Mesendoderm (in vitro differentiated cells): ENCODE measurements at places on chromosomes 3 and 15.

- DNase-seq, result peak; percentile 37
Observed at GRCh38 chr3:193391902-193392301, 13.3 kb upstream of the ATP13A5 start.

- DNase-seq, result no peak
Observed at GRCh38 chr3:149647285-149647684, 10.5 kb downstream of the WWTR1 start.

- peak; percentile 61 for DNase-seq
Observed at GRCh38 chr3:40719660-40720287, 195.0 kb downstream of the ZNF621 start.

DNA sequence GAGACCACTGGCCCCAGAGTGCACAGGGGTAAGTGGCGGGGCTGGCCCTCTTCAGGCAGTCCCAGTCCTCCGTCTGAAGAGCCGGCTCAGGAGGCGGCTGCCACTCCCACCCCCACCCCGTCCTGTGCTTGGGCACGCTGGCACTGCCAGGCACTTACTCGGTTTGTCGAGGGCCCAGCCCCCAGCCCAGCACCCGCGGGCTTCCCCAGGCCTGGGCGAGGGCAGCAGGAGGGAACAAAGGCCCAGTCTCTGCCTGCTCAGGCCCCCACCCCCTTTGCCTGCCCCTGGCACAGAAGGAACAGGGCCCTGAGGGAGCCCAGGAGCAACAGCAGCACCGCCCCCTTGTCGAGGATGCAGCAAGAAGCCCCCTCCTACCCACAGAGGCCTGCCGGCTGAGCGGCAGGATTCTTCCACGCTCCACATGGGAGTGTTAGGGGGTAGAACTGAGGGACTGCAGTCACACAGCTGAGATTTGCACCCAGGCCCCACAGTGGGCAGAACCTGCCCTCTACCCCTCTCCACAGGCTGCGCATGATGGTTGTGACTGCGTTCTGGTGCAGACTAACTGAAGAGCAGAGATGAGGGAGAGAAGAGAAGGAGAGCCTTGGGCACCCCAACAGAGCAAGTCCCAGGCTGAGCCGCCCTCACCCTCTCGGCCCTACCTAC, 8.9 kb downstream of the DUSP7 start:
- no peak for DNase-seq

DNA sequence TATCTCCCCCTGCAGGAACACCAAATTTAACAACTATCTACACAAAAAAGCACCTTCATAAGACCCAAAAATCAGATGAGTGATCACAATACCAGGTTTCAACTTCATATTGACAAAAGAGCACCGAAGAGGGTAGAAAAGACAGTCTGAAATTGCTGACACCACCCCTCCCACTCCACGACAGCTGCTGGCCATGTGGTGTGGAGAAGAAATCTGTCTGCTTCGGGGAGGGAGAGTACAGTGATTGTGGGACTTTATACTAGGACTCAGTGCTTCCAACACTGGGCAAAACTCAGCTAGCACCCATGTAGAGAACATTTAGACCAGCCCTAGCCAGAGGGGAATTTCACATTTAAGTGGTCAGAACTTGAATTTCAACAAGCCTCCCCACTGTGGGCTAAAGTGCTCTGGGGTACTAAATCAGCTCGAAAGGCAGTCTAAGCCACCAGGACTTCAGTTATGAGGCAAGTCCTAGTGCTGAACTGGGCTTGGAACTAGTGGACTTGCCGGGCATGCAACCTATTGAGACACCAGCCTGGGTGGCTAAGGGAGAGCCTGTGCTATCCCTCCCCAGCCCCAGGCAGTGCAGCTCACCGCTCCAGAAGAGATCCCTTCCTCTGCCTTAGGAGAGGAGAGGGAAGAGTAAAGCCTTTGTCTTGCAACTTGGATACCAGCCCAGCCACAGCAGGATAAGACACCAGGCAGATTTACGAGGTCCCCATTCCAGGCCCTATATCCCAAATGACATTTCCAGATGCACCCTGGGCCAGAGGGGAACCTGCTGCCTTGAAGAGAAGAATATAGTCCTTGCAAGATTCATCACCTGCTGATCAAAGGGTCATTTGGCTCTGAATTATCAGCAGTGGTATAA, 44.6 kb upstream of the POU1F1 start:
- no peak for DNase-seq

- DNase-seq, result peak; percentile 88
Observed at GRCh38 chr3:34012102-34012461, 213.7 kb downstream of the PDCD6IP start.

DNA sequence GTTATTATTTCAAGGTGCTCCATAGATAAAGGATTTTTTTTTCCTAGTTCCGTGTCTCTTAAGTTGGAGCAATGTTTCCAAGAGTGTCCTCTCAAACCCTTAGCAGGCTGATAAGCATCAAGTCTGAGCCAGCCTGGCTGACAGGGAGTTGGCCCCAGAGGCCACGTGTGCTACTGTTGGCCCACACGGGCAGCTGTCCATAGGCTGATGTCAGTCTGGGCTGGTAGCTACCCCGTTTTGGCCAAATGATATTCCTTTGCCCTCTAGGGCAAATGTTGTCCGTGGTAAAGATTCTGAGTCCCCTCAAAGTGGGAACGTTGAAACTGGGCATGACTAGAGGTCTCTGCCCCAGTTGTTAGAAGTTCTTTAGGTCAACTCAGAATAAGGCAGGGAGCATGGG, 99.4 kb downstream of the FLNB start:
- no peak for DNase-seq

DNA sequence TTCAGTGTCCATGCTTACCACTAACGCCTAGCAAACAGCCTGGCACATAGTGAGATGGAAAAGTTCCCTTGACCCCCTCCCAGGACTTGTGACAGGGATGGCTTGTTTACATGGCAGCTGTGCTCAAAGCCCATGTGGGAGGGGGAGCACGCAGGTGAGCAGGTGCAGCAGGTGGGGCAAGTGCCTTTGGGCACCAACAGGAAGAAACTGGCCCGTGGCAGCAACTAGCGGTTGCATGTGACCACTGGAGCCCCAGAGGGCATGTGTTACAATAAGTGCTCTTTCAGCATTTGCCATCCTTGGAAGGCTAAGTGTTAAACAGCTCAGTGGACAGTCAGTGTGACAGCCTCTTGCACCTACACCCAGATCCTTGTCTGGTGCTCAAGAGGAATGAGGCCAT, 734.6 kb downstream of the TUSC7 start:
- DNase-seq, result no peak
